ENCODE measurements at places on chromosomes 4 and X.
A peak's percentile ranks its signal among the peaks of the same experiment; 100 is the strongest.

DNA sequence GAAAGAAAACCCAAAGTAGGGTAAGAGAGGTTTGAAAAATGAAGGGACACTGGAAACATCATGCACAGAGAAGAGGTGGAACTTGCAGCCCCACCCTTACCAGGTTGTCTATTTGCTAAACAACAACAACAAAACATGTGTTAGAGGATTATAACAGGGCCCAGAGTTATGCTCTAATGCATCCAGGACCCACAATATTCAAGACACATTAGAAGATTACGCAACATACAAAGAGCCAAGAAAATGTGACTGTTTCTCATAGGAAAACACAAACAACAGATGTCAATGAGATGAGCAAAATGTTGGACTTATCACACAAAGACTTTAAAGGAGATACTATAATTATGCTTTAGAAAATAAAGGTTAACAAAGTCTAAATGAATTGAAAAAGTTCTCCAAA is 128.5 kb downstream of the LRBA start:
- no peak for DNase-seq

- no peak for DNase-seq
Observed at GRCh38 chr4:123547216-123548165, 150.9 kb downstream of the SPRY1 start.

GRCh38 chrX:10198254-10198653 is 41.5 kb downstream of the CLCN4 start:
- DNase-seq, result no peak

DNA sequence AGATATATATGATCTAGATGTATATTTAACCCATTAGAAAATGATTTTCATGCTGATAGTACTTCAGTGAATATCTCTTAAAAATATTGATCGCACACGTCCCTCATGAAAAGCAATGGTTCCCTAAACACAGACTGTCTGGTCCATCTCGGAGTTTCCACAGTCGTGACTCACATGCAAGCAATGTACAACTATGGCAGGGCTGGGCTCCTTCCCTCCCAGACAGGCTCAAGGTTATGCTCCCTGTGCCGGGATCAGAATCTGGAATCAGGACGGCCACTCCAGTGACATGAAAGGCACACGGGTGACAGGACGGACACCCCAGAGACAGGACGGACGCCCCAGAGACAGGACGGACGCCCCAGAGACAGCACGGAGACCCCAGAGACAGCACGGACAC is 40.2 kb upstream of the PPP2R3B start:
- no peak for DNase-seq

- DNase-seq, result no peak
Observed at GRCh38 chr4:54837576-54838140, 179.9 kb downstream of the KIT start.

DNA sequence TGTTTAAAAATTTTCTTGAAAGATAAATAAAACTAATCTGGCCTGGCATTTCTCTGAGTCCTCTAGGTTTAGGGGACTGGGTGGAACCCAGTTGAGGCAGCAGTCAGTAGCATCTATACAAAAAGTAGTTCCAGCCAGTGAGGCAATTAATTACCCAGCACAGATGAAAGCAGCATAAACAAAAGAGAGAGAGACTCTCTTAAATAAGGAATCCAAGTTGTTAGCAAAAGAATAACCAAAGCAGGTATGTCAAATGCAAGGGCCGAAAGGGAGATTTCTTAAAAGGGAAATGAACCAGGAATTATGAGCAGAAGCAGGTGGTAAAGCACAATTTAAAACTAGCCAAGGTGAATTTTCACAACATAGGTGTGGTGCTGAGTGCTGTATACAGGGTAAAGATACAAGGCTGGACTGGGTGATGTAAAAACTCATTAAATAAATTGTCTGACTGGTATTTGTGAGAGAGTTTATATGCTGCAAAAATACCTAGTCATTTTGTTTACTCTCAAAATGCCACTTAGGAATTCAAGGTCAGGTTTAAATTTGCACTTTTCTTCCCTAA is 94.6 kb upstream of the GALNT7 start:
- DNase-seq, result no peak

DNA sequence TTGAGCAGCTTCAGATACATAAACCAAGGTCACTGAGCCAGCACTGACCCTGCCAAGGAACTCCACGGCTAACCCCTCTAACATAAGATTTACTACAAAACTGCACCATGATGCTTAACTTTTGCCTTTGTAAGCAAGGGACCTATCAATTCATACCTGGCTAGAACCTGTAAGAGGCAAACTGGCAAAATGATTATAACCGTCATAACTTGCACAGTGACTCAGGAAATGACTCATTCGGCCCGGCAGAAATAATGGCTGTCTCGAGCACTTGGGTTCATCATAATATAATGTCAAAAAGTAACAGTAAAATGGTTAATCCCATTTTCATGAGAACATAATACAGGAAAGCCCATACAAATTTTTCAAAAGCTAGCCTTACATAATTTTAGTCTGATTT is 17.2 kb downstream of the RASGEF1B start:
- DNase-seq, result no peak

GRCh38 chr4:80610845-80611677 is 275.5 kb downstream of the CFAP299 start:
- DNase-seq, result no peak

DNA sequence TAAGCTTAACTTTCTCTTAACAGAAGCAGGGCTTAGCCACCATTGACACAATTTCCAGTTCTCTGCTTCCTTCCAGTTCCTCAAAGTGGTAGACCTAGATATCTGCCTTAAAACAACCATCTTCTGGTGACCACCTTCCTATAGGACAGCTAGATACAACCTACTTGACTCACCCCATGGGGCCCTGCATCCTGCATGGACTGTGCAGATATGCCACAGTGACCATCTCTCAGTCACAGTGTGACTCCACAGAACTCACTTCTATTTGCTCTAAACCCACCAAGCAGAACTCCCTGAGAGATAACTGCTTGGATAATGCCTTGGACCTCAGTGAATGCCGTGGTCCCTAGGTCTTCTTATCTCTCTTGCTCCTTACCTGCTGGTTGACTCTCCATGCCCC is 621.6 kb downstream of the IQCM start:
- DNase-seq, result no peak

DNA sequence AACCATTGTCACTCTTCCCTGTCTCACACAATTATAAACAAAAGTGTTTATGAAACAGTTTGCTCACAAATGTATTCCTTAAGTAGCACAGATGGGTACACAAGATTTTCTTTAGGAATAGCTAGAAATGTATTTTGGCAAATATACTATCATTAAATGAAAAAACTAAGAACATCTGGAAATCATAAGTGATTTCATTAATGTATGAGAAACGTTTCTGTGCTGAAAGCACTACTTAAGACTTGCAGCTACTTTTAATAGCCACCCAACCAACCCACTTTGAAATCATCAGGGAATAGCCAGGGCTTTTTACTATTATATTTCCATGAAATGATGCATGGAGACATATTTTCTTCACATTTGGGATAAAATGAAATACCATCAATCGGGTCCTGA is 62.3 kb upstream of the NAP1L5 start:
- no peak for DNase-seq

- no peak for DNase-seq
Observed at GRCh38 chr4:11469650-11470437, 41.1 kb upstream of the HS3ST1 start.

DNA sequence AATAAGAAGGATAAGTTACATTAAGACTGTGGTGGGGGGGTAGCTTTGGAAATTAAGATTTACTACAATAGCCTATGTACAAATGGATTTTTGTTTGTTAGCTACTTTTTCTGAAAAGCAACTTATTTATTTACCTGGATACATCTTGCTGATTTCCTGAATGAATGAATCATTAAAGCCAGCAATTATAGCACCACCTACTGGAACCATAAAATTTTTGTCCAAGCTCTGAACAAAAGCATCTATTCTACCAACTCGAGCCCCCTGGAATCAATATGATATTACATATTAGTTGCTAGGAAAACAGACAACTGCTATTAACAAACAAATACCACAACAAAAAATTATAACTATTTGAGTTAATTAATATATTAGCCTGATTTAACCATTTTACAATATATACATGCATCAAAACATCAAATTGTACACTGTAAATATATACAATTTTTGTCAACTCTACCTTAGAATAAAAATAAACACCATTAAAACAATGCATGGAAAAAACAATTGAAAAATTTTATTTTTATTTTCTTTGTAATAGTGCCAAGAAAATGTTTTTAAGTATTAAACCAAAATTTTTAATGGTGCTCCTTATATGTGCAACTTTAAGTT is 15.3 kb downstream of the SEPSECS start:
- DNase-seq, result peak; percentile 14

DNA sequence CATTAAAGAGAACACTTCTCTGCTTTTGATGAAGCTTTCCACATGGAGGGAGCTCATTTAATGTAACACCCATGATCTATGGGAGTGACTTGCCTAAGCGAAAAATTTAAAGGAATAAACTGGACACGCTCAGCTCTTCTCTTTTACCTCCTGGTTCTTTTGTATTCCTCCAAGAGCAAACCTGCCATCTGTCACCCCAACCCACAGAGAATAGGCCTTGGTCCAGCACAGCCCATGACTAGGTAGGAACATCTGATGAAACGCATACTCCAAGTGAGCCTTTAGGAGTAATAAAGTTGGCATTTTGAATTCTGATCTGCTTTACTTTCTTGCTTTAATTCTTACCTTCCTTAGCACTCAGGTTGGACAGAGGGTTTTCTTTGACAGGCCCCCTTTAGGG is 389.0 kb downstream of the HNRNPD start:
- DNase-seq, result no peak

- DNase-seq, result no peak
Observed at GRCh38 chrX:146208821-146209220, 391.2 kb downstream of the SLITRK2 start.

GRCh38 chr4:24730256-24731001 is 64.9 kb upstream of the SOD3 start:
- no peak for DNase-seq

DNA sequence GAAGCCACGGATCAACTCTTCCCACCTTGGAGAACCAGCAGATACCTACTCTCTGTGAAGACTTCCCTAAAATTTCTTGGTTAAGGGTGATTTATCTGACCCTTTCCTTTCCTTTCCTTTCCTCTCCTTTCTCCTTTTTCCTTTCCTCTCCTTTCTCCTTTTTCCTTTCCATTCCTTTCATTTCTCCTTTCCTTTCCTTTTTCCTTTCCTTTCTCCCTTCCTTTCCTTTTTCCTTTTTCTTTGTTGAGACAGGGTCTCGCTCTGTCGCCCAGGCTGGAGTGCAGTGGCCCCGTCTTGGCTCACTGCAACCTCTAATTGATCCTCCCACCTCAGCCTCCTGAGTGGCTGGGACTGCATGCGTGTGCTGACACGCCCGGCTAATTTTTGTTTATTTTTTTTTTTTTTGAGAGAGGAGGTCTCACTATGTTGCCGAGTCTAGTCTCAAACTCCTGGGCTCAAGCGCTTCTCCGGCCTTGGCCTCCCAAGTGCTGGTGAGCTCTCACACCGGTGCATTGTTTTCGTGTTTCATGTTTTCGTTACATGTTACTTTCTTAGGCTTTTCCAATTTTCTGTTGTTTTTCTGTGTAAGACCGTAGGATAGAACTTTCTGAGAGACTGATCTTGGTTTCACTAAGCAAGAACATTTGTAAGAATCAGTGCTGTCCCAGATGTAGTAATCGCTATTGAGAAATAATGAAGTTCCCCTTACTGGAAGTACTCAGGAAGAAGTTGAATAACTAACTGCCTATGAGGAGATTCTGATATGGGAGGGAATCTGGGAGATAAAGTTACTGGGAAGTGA is 2.0 kb downstream of the TMEM165 start:
- DNase-seq, result no peak

GRCh38 chrX:68754406-68754805 is 74.4 kb upstream of the EFNB1 start:
- no peak for DNase-seq

- no peak for DNase-seq
Observed at GRCh38 chr4:145719752-145720624, 40.0 kb downstream of the C4orf51 start.

DNA sequence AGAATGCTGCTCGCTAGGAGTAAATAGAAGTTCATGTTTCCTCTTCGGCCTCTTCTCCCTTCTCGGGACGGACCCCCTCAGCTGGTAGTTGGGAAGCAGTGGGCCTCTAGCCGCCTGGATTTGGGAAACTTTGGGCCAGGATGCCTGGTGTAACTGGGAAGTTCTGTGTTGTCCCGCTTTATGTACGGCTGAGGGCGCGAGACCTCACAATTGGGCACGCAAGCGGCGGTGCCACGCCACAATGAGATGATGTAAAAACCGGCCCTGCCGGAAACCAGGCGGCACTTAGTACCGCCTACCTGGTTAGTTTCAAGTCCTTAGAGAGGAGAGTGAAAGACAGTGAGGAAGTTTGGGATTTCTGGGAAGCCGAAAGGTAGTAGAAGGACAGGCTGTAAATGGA is at the start of gene CT83:
CT83 (minus strand) TSS at position 155 of the 400 bp plus-strand sequence; CDS start at position 35, 120 bp downstream.
- DNase-seq, result no peak

GRCh38 chr4:173370130-173370476 is 651 bp upstream of the SAP30 start:
- no peak for DNase-seq

GRCh38 chr4:185286571-185286970 is 77.2 kb downstream of the SNX25 start:
- DNase-seq, result no peak

DNA sequence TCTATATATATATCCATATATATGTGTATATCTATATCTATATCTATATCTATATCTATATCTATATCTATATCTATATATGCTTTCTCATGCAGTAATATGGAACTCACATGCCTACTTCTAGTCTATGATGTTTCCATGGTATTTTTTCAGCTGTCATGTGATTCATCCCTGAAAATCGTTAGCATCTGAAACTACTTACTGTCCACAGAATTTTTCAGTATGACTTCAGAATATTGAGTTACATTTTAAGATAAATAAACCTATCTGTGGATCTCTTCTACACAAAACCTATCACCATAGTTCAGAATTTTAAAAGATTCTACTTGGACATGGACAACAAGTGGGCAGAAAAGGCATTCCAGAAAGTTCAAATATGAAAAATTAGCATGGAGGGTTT is 855.1 kb upstream of the INTU start:
- DNase-seq, result no peak

- no peak for DNase-seq
Observed at GRCh38 chrX:50168241-50168687, 32.5 kb downstream of the AKAP4 start.
